Effector CD8-positive, alpha-beta T cell (primary cell): ENCODE measurements at places on chromosomes 5 and 9.
A peak's percentile ranks its signal among the peaks of the same experiment; 100 is the strongest.

DNA sequence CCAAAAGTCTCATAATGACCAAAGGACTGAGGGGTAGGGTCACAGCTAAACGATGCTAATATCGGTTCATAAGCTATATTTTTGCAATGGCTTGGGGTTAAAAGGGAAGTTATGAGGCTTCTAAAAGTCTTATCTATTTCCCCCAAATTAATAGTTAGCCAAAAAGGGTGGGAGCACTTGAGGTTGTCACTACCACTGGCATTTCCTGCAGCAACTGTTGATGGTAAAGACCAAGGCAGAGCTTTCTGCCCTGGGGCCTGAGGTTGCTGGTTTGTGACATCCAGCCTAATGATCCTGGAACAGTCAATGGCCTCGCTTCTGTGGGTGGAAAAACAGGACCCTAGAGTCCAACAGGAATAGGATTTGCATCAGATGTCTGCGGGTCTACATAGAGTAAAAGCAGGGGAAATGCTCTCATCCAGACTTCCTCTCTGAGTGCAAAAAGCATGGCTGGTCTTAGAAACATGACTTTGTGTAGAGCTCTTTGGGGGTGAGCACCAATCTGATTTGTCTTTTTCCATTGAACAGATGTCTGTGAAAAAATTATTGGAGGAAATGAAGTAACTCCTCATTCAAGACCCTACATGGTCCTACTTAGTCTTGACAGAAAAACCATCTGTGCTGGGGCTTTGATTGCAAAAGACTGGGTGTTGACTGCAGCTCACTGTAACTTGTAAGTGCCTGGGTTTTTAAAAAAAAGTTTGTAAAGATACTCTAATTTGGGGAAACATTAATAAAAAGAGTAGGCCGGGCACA lies 2.7 kb downstream of the GZMA start:
- no peak for DNase-seq

DNA sequence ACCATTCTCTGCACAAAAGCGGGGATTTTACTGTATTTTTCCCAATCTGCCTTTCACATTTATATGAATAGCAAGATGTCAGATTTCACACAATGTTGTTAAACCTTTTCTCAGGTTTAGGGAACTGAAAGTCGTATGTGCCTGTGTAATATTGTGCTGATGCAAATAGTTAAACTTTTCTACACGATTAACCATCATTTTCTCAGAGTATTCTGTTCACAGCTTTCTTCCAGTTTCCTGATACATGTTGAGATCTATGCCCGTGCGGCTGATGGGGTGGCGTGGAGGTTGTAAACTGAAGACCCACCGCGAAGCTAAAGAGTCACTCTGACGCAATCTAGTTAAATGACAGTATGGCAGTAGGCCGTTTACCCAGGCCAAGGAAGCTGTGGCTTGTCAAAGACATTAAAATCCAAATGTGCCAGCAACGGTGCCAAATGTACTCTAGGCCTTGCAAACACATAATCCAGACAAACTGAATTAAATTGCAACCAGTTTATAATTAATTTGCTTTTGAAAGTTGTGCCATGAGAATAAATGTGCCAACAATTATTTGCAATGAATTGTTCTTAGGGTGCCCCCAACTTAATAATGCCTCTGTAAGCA lies 145.7 kb downstream of the EBF1 start:
- no peak for DNase-seq

- DNase-seq: no peak
Measured at GRCh38 chr9:133306242-133307204, 29.5 kb downstream of the SURF6 start.

GRCh38 chr5:1410156-1411014 lies 34.9 kb downstream of the SLC6A3 start:
- DNase-seq: no peak

DNA sequence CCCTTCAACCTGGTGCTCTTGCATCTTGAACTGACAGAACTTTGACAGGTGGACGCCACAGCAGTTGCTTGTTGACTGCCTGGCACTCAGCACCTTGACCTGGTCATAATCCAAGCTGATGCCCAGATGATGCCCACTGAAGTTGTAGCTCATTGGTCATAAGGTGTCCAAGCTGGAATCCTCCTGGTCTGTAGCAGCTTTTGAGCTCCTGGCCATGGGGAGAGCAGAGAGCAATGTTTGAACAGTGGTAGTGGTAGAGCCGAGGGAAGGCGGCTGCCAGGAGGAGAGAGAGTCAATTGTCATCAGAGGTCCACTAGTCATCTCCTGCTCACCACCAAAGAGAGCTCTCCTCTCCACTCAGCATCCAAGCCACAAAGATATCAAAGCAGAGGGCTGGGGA lies 23.3 kb downstream of the CSF2 start:
- DNase-seq: no peak

DNA sequence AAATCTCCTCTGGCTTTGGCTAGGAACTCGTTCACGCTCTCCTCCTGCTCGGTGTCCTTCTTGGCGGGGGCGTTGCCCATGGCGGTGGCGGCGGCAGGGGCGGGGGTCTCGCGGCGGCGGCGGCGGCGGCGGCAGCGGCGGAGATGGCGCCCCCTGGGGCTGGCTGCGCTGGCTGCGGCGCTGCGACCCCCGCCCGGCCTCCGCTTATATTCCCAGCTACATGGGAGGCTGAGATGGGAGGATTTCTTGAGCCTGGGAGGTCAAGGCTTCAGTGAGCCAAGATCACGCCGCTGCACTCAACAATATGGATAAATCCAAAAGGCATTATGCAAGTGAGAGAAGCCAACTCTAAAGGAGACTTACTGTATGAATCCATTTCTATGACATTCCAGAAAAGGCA lies at the start of gene PRKACG:
Gene PRKACG, minus strand, starts transcription at position 101 of the 400 bp plus-strand sequence. Its CDS starts 21 bp downstream, at position 80.
- DNase-seq: no peak

DNA sequence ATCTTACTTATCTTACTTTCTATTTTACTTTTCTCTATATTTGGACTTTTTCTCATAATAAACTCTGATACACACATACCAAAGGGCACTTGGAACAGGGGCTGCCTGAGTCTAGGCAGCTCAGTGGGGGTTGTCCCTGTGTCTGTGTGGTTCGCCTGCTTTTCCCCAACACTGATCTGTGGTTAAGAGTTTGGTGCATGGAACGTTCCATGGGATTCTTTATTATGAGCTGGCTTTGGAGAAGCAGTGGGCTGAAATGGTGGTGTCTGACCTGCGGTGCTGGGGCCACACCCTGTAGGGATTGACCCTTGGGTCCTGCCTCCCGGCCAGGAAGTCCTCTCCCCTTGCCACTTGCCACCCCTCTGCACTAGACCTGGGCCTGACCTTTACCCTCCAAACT lies 47.4 kb downstream of the ANKRD33B start:
- no peak for DNase-seq

GRCh38 chr5:20655211-20655610 lies 667.2 kb upstream of the CDH18 start:
- DNase-seq: no peak

DNA sequence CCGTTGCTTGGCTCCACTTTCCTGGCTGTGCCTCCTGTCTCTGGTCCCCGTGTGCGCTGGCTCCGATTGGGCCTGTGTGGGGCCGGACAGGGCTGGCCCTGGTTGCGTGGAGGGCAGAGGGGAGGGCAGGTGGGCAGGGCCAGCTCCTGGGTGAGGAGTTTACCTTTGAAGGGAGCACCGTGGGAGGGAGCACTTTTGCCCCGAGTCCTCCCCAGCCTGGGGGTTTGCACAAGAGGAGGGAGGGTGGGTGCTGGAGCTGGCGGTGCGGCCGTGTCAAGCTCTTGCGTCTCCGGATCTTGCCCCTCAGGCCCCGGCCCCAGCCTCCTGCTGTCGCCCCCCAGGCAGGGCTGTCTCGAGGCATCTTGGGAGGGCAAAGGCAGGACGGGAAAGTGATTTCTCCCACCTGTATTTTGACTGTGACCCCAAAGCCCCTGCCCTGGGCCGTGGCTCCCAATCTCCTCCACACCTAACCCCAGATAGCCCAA lies 48.3 kb upstream of the EXOC3 start:
- DNase-seq: no peak

- no peak for DNase-seq
Measured at GRCh38 chr5:141713616-141714309, 31.7 kb upstream of the ARAP3 start.

GRCh38 chr9:78357165-78357873 lies 60.4 kb downstream of the PSAT1 start:
- DNase-seq: no peak

DNA sequence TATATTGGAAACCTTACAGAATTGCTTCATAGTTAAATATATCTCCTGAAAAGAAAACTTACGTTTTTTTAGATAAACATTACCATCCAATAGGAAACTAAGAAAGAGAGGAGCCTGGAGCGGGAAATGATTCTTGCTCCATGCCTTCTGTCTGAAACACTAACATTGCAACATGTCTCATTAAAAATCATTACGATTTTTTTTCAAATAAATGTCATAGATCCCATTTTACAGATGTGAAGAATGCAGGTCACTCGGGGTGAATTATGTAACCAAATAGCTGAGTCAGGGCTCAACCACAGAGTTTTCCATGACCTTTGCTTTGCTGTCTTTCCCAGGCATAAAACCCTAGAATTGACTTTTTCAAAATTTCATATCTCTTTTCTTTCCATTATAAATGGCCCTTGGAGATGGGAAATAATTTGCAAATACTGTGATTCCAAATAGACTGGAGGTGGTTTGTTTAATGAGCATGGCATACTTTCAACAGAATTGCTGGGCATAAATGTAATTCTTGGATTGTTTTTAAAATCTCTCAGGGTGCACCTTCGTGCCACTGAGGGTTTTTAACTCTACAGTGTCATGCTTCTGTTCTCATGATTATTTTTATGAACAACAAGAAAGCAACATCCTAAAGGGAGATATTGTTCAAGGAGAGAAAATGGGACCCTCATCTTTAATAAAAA lies 302.8 kb downstream of the EBF1 start:
- no peak for DNase-seq

GRCh38 chr5:174951151-174951780 lies 226.9 kb downstream of the MSX2 start:
- DNase-seq: peak; percentile 12

GRCh38 chr5:22837803-22838202 lies 15.3 kb downstream of the CDH12 start:
- no peak for DNase-seq

DNA sequence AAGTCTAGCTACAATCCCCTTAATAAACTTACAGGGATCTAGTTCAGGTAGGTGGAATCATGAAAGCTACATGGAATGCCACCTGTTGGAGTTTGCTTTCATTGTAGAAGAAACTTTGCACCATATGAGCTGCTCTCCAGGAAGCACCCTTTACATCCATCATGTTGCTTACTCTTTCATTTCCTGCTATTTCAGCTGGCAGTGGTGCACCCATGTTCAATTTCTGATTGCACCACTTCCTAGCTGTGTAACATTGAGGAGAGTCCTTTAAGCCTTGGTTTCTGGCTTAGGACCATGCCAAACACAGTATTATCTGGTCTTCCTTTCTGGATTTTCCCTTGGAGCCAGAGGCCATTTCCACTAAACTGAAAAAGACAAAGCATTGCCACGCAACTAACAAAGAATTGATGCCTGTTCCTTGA lies 123.3 kb upstream of the SLC12A2 start:
- no peak for DNase-seq

DNA sequence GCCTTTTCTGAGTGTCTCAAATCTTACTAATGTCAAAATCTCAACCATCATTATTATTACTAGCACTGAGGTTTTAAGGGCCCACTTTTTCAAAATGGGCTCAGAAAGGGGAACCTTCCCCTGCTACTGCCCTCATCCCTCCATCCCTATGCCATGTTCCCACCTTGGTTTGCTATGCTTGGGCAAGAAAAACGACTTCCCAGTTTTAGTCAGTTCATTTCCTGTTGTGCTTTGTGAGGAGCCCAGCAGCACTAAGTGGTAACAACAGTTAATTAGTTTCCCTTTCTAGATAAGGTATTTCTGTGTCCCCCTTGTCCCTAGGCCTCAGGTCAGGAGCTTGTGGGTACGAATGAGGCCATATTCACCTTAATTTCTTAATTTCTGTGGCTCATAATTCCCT lies 595.2 kb downstream of the RAB3C start:
- DNase-seq: no peak

DNA sequence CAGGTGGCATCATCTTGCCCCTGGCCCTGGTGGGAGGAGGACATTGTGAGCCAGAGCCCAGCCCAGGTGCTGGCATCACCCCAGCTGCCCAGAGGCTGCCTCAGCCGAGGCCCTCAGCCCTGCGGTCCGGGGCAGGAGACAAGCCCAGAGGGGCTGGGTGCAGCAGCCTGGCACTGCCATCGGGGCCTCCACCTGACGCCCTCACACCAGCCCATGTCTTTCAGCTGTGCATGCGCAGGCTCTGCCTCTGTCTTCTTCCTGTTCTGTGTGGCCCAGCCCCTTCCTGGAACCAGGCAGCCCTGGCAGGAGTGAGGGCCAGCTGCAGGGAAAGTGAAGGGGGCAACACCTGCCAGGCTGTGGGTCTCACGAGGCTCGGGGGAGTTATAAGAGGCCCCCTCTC lies 4.8 kb upstream of the CEL start:
- DNase-seq: no peak

DNA sequence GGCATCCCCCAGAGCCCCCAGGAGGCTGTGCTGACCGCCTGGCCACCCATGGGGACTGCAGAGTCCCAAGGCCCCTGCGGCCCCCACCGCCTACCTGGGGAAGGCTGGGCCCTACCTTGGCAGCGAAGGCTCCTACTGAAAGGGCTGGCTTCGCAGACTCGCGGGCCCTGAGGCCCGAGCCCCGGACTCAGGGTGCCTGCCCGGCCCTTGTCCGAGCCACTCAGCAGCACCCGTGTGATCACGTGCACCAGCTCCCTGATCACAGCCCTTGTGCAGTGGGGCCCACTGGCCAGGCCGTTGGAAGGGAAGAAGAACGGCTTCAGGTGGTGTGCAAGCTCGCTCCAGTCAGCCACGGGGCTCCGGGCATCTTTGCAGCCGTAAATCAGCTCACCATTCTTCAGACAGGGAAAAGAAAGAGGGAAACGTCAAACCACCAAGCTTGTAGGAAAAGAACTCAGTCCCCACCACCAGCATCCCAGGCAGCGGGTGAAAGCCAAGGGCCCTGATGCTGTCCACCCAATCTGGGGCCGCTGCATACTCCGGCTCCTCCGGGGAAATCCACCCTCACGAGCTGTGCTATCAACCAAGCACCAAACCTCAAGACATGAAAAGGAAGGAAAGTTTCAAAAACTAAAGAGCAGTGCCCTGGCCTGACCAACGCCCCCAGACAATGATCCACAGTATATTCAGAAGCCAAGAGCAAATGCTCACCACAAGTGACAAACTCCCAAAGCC lies 31.9 kb downstream of the IPPK start:
- DNase-seq: no peak
